NCI-H1105 treated with DMSO at 0.1 percent for 48 hours (cell line): ENCODE measurements at places on chromosomes 1 and 21.

DNA sequence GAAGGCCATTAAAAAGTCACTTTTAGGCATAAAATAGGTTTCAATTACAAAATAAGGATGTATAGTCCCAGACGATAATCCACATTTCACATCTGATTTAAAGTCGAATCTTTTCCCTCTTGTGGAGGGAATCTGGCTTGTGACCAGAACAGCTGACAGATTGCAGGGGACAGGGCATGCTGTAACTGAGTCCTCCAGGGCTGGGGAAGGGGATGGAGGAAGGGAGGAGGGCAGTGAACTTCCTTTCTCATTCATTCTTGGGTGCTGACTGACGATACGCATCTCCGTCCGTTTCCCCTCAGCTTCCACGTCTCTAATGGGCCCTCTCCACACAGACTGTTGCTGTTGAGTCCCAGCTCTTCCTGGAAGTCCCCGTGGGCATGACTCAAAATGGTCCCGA lies 108.1 kb upstream of the CSF3R start:
- DNase-seq, result no peak

- no peak for DNase-seq
These were observed 274.9 kb downstream of the NUF2 start for GRCh38 chr1:163596541-163597258.

DNA sequence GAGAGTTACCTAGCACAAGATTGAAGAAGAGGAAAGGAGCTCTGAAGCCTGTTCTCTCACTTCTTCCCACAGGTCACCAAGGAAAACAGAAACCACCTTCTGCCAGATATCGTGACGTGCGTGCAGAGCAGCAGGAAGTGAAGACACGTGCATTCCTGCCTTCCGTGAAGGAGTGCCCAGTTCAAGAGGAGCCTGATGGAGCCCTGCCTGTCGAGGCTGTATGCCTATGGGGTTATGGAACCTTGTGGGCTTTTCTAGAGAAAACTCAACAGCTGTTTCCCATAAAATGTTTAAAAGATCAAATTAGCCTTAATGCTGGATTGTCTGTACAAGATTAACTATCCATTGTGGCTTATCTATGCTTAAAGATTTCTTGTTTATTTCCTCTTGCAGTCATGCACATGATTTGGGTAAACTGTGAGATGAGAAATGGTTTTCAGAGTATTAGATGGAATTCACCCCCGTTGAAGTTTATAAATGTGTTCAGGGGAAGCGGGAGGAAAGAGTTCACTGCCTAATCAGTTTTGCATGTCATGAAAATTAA lies 27.8 kb downstream of the NTPCR start:
- DNase-seq, result no peak

GRCh38 chr1:155086128-155086741 lies 7.6 kb downstream of the EFNA3 start:
- DNase-seq, result peak; percentile 60

DNA sequence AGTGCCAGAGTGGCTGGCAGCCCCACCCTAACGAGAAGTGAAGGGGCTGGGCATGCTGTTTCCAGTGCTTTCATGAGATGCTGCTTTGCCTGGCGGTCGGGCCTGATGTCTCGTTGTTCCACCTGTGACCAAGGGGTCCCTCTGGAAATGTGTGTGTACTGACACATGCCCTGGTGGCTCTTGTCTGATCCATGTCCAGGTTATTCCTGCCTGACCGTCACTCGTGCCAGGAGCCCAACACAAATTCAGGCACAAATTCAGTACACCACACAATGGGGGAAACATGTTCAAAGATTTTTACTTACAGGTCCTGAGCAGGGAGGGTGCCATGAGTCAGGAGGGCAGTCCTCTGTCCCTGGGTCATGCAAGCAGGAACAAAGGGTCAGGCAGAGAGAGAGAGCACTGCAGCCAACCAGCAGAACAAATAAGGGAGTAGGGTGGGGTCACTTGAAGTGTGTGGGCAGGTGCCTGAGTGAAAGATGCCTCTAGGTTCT lies 76.3 kb downstream of the ADARB1 start:
- no peak for DNase-seq

- peak; percentile 74 for DNase-seq
These were observed at the start of gene CCDC18 for GRCh38 chr1:93180723-93181613. Gene CCDC18, plus strand, starts transcription at chr1:93180724. Its CDS starts 2,638 bp downstream, at chr1:93183362.

GRCh38 chr1:163877016-163877415 lies 555.3 kb downstream of the NUF2 start:
- no peak for DNase-seq

DNA sequence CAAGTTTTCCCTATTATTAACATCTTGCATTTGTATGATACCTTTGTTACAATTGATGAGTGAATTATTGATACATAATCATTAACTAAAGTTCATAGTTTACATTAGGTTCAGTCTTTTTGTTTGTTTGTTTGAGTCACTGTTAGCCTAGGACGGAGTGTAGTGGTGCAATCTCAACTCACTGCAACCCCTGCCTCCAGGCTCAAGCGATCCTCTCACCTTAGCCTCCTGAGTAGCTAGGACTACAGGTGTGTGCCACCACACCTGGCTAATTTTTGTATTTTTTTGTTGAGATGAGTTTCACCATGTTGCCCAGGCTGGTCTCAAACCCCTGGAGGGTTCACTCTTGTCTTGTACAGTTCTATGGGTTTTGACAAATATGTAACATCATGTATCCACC lies 33.9 kb upstream of the PGM1 start:
- no peak for DNase-seq

DNA sequence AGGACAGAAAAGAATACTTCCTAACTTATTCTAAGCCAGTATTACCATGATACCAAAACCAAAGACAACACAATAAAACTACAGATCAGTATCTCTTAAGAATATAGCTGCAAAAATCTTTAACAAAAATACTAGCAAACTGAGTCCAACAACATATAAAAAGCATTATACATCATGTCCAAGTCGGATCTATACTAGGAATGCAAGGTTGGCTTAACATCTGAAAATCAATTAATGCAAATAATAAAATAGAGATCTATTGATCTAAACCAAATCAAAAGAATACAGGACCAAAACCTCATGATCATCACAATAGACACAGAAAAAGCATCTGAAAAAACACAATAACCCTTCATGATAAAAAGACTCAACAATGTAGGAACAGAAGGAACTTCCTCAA lies 18.9 kb downstream of the TAF1A start:
- no peak for DNase-seq

DNA sequence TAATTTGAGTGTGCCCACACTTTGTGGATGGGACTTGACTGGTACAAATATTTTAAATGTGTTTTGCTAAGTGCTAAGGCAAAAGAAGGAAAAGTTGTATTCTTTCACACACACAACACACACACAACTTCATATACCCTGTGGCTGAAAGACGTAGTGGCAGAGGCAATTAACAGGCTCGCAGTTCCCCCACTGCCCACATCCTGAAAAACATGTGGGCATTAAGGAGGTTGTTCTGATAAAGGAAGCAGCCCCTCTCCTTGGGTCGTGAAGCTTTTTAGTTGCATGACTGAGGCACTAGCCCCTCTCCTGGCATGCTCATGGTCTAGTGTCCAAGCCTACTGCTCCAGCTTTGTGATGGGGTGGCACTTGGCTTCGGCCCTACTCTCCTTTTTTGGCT lies 14.3 kb upstream of the ADAM30 start:
- DNase-seq, result no peak

GRCh38 chr1:9363061-9363471 lies 70.4 kb downstream of the SPSB1 start:
- no peak for DNase-seq

DNA sequence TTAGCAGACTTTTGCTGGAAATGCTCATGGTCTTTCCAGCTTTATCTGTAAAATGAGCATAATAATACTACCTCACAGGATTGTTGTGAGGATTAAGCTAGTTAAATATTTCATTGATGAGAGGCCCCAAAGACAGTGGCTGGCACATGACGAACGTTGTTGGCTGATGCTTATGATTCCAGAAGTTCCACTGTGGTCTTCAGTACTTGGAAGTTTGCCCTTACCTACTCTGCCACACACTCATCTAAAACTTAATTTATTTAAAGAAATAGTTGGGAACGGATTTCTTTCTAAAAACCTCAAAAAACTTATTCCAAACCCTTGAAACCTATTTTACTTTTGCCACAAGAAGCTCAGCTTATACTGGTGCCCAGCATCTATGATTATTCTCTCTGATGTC lies 170.7 kb downstream of the DHRS3 start:
- DNase-seq, result no peak

DNA sequence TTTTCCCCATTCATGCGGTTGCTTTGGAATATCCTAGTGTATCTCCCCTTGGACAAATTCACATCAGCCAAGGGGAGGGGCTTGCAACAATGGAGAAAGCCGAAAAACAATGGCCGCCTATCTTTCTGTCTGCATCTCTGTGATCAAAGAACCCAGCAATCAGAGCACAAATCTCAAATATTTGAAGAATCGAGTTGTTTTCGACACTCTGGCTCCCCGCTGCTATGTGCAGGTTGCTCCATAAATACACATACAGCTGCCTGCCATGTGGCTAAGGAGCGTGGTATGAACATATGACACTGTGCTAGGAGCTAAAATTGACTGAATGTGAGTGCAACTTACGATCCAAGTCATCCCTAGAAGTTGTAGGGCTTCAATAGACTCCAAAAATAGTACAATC lies 8.5 kb downstream of the CFHR4 start:
- DNase-seq, result no peak

DNA sequence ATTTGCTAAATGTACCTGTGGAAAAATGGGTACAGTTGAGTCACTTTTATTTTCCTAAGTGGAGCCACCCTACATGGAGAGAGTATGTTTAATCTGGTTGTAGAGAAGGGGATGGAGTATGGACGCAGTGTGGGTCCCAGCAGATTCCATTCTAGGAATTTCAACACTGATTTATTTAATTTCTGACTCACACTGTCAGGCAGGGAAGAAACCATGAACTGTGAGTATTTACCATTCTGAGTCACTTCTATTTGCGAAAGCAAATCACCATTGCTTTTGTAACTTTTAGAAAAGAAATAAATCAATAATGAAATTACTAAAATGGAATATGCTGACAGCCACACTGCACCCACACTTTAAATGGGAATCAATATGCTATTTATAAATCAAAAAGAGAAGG lies 339.0 kb downstream of the DSCAM start:
- no peak for DNase-seq

GRCh38 chr1:202187041-202187671 lies 6.4 kb upstream of the LGR6 start:
- no peak for DNase-seq
